ENCODE measurements at places on chromosomes 2 and 18.

GRCh38 chr2:2243666-2244065 lies 87.4 kb downstream of the MYT1L start:
- DNase-seq = no peak

DNA sequence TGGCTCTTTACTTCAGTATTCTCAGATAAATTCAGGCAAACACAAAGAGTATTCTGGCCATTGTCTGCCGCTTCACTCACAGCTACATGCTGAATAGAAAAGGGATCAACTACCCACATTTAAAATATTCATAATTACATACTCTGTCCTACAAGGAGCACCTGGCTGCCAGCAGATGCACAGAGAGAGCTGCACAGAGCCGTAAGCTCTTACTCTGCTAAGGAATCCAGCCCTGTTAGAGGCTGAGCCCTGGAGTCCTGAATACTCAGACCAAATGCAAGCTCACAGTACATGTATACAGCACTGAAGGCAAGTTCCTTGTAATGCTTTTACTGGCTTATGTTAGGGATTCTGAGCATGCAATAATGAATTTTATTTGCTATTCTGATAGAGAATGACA lies 80.3 kb downstream of the FTCDNL1 start:
- no peak for DNase-seq

- no peak for DNase-seq
Measured at GRCh38 chr2:218168635-218169462, 2.1 kb upstream of the CXCR1 start.

DNA sequence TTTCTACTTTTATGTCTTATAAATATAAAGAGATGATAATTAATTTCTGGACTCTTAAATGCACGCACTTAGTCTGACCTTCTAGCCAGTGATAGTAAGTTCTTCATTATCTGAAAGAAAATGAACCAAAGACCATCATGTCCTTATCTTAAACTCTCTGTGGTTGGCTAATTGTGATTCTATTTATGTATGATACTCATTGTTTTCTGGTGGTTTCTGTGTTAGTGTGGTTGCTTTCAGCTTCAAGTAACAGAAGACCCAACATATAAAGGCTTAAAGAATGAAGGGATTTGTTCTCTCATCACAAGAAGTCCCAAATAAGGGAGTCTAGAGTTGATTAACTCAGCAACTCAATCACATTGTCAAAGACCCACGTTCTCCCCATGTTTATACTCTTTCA lies 225.2 kb upstream of the TANK start:
- no peak for DNase-seq

- no peak for DNase-seq
Measured at GRCh38 chr2:111936881-111937280, 38.5 kb downstream of the MERTK start.

DNA sequence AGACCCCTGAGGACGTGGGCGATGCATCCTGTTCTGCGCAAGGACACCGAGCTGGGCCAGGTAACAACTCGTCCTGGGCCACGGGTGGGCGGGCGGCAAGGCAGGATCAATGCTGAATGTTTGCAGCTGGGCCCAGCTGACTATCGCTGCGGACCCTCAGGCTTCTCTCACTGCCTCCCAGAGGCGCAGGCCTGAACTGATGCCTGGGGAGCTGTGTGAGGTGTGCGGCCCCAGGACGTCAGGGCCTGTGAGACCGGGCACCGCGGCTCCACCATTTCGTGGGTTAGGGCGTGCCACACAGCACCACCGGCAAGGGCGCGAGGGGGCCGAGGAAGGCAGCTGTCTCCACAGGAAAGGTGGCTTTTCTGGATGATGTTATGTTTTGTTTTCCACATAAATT lies 307.4 kb downstream of the NDUFA10 start:
- DNase-seq = no peak

DNA sequence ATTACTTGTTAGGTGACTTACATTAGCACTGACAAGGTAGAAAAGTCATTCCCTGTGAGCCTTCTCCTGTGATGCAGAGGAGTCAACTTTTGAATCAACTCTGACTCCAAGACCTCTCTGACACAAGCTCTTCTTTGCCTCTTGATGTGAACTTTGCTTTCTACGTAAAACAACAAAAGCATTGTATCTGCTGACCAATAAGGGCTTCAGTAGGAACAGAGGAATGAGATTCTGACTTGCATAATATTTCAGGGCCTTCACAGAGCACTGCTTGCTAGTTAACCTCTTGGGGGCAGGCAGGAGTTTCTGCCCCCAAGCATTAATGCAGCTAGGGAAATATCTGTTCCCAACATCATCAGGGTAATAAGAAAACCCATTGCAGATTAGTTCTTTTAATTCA lies 791.5 kb downstream of the BCL11A start:
- no peak for DNase-seq

DNA sequence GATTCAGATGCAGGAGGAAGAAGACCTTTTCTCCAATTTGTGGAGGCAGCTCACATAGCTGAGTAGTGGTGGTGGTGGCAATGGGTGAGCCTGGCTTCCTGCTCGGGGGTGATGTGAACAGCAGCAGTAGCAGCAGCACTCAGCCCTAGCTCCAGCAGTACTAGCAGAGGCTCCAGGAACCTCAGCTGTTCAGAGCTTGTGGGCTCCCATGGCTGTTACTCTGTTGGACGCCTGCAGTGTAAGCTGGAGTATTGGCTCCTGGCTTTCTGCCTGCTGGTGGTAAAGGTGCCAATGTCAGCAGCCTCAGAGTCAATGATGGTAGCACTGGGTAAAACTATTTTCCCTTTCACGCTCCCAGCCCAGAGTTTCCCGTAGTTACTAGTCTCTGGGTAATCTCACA lies 3.1 kb upstream of the SEH1L start:
- peak; percentile 74 for DNase-seq

- no peak for DNase-seq
Measured at GRCh38 chr2:158202161-158202815, 100.6 kb downstream of the UPP2 start.

DNA sequence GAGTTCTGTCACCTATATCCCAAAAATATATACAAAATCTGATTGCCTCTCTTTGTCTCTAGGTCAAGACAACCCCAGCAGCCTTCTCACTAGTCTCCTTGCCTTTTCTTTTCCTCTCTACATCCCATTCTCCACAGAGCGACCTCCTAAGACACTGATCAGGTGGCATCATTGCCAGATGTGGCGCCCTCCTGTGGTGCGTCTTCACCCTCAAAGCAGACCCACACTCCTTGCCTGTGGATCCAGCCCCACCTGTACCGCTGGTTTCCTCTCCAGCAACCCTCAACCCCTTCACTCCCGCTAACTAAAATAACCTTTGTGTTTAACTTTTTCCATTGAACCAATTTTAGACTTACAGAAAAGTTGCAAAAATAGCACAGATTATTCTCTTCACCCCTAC lies 273.3 kb downstream of the GLI2 start:
- DNase-seq = no peak

Data from fibroblast of gingiva (primary cell).